Muscle of arm (tissue), 14 donors: ENCODE measurements at places on chromosomes 16 and 17.
A peak's percentile ranks its signal among the peaks of the same experiment; 100 is the strongest.

DNA sequence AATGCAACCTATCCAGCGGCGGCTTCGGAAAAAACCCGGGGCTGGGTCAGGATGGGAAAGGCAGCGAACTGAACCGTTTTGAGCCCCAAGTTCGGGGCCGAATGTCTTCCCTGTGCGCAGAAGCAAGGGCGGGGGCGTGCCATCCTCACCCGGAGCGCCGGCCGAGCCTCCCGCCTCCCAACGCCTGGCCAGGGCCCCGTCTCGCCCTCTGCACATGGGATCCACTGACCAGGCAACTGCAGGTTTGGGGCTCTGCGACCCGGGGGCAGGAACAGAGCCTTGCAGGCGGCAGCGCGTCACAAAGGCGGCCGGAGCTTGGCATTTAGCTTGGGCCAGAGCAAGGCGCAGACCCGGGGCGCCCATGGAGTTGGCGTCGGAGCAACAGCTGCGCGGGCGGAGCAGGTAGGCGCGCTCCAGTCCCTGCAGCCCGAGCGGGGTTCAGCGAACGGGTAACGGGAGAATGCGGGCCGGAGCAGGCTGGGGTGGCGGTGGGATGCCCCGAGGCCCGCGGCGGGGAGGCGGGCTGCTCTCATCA is at the start of gene FBXO39:
Gene FBXO39 (plus strand): TSS at position 345 of the 535 bp plus-strand sequence. CDS start 3,654 bp downstream, outside the sequence.
- DNase-seq: no peak

DNA sequence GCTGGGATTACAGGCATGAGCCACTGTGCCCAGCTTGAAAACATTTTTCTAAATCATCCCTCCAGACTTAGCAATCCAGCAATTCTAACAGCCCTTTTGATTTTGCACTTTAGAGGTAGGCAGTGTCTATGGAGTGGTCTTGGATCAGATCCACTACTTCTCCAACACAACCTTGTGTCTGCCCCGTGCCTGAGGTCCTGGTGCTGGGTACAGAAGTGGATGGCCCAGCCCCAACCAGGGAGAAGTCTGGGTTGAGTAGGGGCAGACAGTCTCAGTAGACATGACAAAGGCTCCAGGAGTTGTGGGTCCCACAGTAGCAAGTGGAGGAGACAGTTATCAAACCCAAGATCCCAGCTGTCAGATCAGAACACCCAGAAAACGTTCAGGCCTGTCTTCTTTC is 71.9 kb upstream of the CACNG5 start:
- DNase-seq: no peak

DNA sequence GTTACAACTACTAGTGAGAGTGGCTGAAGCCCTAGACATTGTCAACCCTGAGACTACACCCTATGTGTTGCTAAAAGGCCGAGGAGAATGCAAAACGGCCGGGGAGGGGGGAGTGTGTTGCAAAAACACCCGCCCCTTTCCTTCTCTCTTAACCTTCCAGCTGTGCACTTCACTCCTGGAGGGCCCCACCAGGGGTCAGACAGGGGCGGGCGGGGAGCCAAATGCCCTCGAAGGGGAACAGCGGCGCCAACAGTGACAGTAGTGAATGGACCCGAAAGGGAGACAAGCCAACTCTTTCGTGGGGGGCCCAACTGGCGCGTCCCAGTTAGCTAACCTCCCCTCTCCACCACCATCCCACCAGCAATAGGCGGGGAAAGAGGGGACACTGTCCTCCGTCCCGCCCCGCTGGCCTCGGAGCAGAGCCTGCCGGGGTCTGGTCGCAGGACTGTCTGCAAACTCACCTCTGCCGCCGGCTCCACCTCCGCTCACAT is 352 bp downstream of the MARF1 start:
- DNase-seq: no peak

DNA sequence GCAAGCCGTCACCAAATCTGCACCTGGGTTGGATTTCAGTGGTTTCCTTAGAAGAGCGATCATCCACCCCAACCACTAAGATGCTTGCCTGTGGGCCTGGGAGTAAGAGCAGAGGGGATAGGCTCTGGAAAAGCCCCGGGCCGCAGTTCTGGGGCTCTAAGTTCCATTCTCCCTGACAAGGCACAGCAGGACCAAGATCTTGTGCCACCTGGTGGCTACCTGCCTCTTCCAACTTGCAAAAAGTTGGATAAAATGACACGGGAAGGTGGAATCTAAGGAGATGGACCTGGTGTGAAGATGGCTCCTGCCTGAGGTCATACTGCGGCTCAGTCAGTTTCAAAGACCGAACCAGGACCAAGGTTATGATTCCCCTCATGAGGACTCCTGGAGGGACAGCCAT is 42.3 kb downstream of the ABCC12 start:
- no peak for DNase-seq

DNA sequence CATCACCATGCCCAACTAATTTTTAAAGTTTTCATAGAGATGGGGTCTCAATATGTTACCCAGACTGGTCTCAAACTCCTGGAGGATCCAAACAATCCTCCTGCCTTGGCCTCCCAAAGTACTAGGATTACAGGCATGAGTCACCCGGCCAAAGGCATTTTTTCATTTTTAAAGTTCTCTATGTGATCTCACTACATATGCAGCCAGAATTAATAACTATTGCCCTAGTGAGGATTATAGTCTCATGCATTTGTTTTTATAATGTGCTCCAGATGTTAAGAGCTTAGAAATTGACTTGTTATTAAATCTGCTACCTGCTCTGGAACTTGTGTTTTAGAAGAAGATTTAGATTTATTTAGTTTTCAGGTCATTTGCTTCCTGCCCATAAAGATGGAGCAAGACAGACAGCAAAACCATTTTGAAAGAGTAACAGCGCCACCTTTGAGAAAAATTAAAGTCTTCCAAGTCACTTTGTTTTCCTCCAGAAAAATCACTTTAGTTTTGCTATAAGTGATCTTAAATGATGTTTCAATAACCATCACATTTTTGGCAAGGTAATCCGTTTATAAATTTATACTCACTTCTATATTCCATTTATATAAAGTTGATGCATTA is 79.5 kb downstream of the CA4 start:
- DNase-seq: no peak

GRCh38 chr17:44489581-44489980 is 13.6 kb downstream of the GPATCH8 start:
- no peak for DNase-seq

- no peak for DNase-seq
These were observed 9.7 kb downstream of the SMARCE1 start for GRCh38 chr17:40637931-40638330.

GRCh38 chr16:26913851-26914250 is 152.9 kb upstream of the C16orf82 start:
- no peak for DNase-seq

DNA sequence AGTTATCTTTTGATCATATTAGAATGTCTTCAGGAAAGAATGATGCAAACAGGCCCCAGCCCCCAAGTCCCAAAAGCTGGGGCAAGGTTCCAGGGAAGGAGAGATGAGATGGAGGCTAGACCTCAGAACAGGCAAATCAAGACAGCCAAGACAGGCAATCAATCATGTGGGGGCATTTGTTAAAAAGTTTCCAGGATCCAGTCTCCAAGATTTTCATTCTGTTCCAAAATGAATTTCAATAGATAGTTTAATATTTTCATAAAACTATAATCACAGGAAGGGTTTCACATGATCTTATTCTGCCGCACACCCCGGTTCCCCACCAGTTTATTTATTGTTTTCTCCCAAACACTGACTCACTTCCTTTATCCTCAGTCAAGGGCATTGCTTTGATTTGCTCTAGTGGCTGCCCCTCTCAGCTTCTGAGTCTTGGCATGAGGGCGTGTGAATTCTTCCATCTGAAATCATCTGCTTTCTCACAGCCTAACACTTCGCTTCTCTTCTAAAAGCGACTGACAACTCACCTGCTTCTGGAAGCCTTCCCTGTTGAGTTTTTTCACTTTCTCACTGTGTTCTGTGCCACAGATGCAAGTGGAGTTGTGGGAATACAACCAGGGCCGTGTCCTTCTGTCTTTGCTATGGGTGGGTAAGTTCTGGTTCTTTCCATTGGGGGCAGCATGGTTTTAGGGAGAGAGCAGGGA is 12.2 kb upstream of the TERF2 start:
- peak; percentile 44 for DNase-seq

DNA sequence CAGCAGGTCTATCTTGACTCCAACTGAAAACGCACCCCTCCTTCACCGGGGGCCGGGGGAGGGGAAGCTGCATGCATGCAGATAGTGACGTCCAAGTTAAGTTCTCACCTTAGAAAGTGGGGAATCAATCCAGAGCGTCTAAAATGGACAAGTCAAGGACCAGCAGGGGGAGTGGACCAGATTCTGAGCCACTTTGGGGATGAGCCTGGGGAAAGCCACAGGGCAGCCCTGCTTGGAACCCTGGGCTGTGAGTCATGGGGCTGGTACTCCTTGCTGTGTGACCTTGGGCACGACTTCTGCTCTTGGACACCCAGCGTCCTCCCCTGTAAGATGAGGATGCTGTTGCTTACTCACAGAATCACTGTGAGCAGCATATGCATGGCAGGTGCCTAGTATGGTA is 9.1 kb downstream of the TNFRSF13B start:
- no peak for DNase-seq

DNA sequence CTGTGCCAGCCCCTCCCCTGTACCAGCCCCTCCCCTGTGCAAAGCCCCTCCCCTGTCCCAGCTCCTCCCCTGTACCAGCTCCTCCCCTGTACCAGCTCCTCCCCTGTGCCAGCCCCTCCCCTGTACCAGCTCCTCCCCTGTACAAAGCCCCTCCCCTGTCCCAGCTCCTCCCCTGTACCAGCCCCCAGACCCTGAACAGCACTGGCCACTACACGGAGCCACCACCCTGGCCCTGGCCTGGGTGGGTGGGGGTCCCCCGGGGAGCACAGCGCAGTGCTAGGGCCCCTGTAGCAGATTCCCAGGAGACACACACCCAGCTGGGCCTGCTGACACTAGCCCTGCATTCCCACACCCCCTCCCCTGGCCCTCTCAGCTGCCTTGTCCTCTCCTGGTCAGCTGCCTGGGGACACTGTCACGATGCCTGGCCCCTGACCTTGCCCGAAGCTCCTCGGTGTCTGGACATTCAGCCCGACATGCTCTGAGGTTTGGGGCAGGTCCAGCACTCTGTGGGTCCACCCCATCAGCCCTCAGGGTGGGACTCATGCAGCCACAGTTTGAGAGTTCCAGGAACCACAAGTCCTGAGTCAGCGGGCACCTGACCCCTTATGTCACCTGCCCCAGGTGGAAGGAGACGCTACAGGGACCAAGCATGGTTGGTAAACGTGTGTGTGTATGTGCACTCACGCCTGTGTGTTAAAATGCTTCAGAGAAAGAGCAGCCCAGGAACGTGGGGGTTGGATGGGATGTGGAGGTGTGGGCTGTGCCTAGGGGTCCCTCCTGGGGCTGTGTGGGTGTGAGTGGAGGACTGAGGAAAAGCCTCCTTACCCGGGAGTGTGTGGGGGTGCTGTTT is 114.2 kb downstream of the METRNL start:
- no peak for DNase-seq

DNA sequence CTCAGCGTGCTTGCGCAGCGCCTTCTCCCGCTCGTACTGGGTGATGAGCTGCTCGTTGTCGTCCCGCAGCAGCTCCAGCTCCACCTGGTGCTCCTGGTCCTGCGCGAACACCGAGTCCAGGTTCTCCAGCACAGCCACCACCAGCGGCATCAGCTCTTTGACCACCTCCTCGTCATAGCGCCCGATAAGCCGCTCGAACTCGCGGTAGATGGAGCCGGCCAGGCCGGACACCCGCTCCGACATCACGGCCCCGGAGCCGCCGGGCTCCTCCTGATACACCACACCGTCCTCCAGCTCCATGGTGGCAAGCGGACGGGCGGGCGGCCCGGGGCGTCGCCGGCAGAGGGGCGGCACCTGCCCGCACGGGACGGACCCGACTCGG is 320 bp downstream of the SPAG9 start:
- DNase-seq: peak; percentile 61

DNA sequence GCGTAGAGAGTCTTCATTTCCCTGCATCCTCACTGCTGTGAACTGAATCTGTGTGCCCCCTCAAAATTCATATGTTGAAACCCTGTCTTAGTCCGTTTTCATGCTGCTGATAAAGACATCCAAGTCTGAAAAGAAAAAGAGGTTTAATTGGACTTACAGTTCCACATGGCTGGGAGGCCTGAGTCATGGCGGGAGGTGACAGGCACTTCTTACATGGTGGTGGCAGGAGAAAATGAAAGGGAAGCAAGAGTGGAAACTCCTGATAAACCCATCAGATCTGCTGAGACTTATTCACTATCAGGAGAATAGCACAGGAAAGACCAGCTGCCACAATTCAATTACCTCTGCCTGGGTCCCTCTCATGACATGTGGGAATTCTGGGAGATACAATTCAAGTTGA is 3.1 kb upstream of the CCDC42 start:
- DNase-seq: no peak

DNA sequence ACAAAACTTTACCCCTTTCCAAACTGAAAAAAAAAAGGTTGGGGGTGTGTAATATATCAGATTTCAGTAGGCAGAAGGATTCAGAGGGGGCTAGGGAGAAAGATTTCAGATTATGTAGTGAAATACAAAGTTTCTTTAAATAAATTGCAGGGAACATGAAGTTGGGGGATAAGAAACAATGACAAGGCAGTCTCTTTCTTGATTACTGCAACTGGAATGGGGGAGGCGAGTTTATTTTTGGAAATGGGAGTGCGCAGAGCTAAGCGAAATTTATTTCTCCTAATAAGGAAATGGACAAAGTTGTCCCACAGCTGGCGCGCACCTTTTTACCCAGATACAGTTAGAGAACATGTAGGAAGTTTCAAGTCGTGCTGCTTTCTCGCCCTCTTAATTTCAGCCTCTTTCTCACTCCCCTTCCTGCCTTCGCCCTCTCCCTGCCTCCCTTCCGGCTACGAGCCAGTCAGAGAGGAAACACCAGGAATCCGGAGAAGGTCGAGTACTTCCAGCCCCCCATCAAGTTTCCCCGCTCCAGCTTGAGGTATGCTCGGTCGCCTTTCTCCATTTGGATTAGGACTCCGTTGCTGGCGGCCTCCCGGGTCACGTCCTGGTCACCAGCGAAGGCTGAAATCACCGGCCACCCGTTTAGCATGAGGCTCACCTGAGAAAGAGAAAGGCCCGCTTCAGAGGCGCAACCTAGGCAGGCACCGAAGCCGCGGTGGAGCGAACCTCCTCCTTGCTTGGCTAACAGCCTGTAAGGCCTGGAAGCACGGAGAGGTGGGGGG is 2.5 kb downstream of the CBLN1 start:
- no peak for DNase-seq
